ENCODE measurements at places on chromosomes 2 and 18.

DNA sequence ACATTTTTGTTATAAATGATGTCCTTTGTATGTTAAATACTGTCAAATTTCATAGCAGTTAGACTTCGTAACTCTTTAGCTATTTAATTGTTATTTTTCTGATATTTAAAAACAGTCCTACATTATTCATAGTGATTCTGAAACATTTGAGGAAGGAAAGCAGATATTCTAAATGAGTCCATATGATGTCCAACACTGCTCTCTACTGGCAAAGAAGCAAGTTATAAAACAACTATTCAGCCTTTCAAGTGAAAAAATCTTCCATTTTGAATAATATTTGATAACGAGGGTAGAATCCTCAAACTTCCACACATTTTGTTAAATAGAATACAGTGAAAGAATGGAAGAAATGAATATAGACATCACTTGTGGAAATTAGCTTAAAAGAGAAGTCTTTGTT is 220.8 kb downstream of the GULP1 start:
- DNase-seq: no peak

GRCh38 chr2:33229646-33230045 is 246.8 kb upstream of the RASGRP3 start:
- no peak for DNase-seq

DNA sequence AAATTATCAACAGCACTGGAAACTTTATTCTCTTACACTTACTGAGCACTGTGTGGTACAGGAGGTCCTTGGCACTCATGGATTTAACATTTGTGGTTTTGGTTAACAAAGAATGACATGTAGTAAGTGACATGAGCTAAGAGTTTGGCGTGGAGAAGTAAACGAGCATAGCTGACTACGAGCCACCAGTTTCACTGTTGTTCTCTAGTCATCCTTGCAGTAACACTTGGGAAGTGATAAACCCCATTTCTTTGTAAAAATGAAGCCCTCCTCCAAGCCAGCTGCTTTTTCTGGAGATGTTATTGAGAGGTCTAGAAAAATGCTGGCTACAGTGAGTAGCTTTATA is 32.7 kb downstream of the QPCT start:
- DNase-seq: no peak

GRCh38 chr2:156590085-156590739 is 154.0 kb downstream of the GPD2 start:
- DNase-seq: no peak

DNA sequence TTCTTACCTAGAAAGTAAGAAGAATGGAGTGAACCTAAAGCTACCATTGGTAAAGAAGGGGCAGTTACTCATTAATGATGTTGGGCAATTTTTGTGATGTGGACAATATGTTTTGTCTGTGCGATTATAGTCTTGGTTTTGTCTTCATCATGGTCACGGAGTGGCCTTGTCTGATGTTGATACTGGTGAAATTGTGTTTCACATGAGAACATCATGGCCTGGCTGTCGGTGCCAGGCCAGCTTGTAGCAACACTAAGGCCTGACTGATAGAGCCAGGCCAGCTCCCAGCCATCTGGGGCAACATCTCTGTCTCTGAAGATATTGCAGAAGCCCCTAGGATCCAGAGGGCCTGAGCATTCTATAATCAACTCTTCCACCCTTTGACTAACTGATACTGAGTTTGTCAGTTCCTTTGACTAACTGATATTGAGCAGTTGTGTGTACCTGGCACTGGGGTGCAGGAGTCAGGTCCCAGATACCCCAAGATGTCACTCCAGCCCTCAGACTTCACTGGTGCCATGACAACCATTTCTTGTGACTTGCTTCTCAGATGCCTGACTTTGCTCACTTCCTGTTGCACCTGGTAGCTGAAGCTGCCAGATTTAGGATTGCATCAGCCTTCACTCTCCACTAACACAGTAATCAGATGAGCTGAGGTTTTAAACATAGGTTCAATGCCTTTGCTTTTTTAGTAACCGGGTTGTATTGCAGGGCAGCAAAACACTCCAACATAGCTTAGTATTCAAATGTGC is 62.5 kb downstream of the RPIA start:
- no peak for DNase-seq
